ENCODE measurements at places on chromosomes 1 and 21.

DNA sequence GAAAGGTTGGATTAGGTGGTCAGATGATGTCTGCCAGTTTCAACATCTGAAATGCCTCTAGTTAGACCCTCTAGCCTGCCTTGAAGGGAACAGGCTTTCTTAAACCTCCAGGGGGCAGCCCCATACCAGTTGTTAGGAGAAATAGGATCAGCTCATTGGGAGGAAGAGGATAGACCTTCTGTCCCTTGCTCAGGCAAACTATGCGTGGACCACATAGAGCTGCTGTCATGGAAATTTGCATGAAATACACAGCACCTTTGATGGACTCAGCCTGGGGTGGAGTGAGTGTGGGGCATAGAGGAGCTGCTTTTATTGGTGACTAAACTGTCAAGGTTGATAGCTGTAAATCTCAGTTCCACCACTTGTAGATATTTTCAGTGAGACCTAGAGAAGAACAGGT is 38.4 kb upstream of the SPAG17 start:
- no peak for DNase-seq

- no peak for DNase-seq
Observed at GRCh38 chr1:109772658-109773202, 9.0 kb upstream of the EPS8L3 start.

- no peak for DNase-seq
Observed at GRCh38 chr1:181443231-181443853, 40.0 kb upstream of the CACNA1E start.

DNA sequence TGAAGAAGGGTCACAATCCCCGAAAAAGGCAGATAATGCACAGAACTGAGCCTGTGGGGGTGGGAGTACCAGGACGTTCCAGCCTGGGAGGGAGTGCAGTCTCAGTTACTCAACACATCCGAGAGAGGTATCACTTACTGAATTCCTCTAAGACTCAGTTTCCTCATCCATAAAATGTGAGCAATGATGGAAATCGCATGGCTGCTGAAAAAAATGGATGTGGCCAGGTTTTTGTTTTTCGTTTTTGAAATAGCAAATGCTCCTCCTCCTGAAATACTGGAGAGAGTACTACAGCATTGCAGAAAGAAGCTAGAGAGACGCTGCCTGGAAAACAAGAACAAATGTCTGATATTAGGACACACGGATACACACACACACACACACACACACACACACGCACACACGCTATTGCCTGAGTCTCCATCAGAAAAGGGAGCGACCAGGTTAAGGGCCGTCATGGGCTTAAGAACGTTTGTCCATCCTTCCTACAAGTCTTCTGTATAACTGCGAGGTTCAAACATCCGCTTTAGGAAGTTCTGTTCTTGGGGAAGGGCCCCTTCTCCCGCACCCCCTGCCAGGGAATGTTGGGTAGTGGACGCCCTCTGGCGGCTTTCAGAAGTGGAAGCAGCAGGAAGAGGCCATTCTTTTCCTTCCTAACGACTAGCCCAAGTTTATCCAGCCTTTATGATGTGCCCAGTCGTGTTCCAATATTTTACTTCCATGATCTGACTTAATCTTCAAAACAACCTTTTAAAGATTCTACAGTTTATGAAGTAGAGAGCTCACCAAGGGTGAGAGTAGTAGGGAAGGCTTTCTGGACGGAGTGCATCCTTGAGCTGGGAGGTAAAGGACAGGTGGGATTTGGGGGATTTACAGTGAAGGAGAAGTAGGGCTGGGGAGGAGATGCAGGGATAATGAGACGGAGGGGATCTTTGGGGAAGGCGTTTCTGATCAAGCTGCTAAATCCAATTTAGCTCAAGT is 699 bp upstream of the NES start:
- no peak for DNase-seq

DNA sequence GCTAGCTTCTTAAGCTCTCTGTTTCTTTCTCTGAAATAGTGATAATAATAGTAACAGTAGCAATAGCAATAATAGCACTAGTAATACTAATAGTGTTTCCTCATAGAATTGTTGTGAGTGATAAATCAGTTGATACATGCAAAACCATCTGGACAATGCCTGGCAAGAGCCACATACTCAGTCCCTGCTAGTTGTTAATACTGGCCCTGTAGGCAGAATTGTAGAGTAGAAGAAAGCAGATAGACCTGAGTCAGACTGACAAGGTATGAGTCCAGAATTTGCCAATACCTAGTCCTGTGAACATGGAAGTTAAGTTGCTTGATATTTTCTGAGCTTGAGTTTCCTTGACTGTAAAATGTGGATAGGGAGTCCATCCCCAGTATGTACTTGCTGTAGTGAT is 171.9 kb downstream of the C1orf21 start:
- no peak for DNase-seq

Measured in activated T-cell treated with anti-CD3 and anti-CD28 coated beads for 4 hours (primary cell).